ENCODE measurements at places on chromosomes 5 and 9.
A peak's percentile ranks its signal among the peaks of the same experiment; 100 is the strongest.

DNA sequence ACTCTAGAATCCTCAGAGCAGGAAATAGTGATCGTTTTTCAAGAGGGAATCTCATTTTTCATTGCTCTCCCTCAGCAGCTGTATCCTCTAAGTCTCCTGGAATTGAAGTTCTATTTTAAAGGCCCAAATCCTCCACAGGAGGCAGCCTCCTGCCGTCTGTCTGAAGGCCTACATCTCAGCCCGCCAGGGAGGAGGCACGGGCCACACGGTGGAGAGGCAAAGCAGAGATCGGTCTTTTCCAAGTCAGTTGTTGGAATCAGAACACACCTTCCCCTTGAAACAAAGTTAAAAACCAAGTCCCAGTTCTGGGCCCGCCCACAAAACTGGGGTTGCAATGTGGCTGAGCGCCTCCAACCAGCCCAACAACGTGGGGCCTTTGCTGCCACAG, 68.7 kb downstream of the RAPGEF1 start:
- no peak for DNase-seq

- no peak for DNase-seq
These were observed 3.2 kb downstream of the CD180 start for GRCh38 chr5:67193439-67193807.

DNA sequence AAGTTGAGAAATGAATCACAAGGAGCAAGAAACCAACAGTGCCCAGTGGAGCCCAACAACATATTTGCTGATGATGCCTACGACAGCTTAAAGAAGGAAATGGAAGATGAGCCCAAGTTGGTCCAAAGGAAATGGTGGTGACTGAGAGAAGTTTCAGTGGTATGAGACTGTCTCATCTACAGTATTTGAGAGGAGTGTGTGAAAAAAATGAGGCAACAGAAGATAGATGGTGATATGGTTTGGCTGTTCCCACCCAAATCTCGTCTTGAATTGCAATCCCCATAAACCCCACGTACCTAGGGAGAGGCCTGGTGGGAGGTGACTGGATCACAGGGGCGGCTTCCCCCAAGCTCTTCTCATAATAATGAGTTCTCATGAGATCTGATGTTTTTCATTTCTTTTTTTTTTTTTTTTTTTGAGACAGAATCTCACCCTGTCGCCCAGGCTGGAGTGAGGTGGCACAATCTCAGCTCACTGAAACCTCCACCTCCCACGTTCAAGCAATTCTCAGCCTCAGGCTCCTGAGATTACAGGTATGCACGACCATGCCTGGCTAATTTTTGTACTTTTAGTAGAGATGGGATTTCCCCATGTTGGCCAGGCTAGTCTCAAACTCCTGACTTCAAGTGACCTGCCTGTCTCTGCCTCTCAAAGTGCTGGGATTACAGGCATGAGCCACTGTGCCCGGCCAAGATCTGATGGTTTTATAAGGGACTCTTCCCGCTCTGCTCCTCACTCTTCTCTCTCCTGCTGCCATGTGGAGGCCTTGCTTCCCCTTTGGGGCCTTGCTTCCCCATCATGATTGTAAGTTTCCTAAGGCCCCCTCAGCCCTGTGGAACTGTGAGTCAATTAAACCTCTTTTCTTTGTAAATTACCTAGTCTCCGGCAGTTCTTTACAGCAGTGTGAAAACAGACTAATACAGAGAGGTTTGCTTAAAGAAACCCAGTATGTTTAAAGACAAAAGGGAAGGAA, 30.2 kb downstream of the EFCAB9 start:
- peak; percentile 27 for DNase-seq

GRCh38 chr9:115444959-115445358, 327.0 kb upstream of the TNC start:
- no peak for DNase-seq

DNA sequence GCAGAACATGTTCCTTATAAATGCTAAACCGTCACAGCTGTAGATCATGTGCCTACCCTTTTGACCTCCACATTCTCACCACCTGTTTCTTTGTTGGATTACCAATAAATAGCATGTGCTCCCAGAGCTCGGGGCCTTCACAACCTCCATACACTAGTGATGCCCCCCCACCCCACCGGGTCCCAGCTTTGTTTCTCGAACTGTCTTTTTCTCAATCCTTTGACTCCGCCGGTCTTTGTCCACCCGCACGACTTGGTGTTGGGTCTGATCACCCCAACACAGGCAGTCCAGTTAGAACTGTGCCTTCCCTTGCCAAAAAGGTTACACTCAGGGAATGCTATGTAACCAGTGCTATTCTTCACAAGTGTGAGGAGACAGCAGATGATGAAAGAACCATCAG, 485.9 kb upstream of the C9orf72 start:
- DNase-seq, result no peak

- peak; percentile 36 for DNase-seq
These were observed 1.1 kb downstream of the CTNNAL1 start for GRCh38 chr9:109012009-109012875.

DNA sequence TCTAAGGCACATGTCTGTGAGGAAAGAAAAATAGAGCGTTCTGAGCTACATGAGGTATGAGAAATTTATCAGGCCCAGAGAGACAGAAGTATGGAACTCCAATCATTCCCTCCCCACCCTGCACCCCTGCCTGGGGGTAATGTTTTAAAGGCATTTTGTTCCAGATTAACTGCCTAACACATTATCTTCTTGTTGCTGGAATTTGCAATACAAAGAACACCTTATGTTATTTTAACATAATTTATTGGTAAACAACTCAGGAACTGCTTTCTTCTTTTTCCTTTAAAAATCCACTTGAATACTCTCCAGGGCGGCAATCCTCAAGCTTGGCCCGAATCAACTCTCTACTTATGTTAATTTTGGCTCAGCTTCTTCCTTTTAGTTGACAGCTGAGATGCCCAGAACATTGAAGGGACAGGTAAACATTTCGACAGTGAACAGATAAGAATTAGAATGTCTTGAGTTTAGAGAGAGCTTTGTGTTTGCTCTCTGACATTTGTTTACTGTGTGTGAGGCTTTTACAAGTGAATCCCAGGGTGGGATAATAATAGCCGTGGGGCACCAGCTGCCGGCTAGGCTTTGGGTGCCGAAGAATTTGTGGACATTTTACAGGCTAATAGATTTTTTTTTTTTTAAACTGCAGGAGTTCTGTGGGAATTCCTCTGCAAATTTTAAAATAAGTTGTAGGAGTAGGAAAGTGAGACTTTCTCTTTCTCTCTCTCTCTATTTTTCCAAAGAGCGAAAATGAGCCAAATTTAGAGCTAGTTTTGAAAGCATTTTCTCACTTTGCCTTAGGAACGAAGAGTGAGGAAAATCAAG, 96.4 kb upstream of the TAF11L2 start:
- no peak for DNase-seq

- DNase-seq, result no peak
These were observed 167.5 kb downstream of the INSYN2B start for GRCh38 chr5:169812786-169813185.

GRCh38 chr9:87798261-87798833, 72.4 kb downstream of the CTSL start:
- DNase-seq, result no peak

- DNase-seq, result no peak
These were observed 5.5 kb upstream of the NINJ1 start for GRCh38 chr9:93139365-93140182.

- no peak for DNase-seq
These were observed 75.4 kb downstream of the UHRF2 start for GRCh38 chr9:6488395-6488794.

DNA sequence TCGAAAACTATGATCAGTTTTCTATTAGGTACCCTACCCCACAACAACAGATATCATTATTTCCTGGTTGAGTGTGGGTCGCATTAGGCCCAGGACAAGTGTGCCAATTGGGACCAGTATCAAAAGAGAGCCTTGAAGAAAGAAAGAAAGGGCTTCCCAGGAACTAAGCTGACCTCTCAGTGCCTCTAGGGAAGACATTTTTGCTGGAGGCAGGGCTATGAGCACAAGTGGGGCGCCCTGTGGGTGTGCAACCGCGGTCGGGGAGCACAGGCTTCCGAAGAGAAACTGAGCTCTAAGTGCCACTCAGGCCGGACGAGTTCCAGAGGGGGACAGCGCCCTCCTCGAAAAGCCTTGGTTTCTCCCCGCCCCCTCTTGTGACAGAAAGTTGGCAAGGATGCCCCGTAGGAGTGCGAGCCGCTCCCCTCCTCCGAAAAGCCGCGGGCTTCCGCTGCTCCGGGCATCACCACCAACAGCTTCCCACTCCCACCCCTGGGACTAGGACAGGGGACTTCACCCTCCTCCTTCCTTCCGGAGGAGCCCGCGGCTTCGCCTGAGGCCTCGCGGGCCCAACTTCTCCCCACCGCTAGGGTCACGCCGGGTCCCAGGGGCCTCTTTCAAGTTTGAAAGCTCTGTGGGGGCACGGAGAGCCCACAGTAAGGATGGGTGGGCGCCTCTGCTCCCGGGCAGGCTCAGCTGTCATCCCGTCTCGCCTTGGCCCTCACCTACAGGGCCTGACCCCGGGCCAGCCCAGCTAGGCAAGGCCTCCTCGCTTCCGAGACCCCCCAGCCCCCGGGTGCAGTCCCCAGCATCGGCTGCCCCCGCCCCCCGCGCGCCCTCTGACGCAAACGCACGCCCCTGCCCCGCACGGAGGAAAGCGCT, 2.0 kb downstream of the NR2F1-AS1 start:
- DNase-seq, result no peak

DNA sequence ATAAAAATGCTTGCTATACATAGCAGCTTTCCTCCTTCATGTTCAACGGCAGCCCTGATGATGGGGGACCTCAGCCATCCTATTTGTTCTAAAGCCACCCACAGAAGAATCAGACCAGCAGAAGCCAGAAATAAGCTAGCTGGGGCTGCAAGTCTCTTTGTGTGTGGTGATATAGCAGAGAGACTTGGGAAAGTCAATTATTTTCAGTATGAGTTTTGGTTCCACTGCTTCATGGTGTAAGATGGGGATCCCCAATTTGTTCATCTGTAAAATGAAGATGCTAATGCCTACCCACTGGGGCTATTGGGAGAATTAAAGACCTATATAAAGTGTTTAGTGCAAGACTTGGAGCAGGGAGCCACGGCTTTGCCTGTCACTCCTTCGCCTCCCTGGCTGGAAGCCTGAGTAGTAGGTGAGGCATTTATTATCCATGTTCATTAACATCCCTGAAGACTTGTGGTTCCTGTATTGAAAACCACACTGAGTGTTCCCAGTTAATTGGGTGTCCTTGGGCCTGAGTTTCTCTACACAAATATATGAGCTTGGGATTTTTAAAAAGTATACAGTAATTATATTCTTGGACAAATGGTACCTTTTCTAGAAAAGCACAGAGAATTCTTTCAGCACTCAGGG, 210.1 kb upstream of the SLC24A2 start:
- DNase-seq, result no peak

- DNase-seq, result no peak
These were observed 64.5 kb upstream of the ADAMTS2 start for GRCh38 chr5:179409806-179410205.

- no peak for DNase-seq
These were observed 56.9 kb downstream of the HOMER1 start for GRCh38 chr5:79456890-79457583.

GRCh38 chr5:44332285-44332971, 56.8 kb downstream of the FGF10 start:
- no peak for DNase-seq

GRCh38 chr5:95194856-95195255, 90.0 kb downstream of the MCTP1 start:
- no peak for DNase-seq

DNA sequence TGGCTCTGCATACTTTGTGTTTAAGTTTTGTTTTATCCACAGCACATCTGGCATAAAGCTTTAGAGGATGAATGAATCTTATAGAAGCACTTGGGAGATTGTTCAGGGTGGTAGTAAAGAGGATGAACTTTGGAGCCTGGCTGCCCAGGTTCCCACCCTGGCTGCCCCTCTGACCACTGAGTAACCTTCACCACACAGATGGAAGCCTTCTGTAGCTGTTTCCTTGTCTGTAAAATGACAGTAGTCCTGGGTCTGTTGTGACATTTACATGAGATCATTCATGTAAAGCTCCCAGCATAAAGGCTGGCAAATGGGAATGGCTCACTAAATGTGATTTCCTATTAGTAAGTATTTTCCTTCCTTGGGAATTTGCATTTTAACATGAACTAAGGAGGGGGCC, 85.7 kb upstream of the FAM169A start:
- DNase-seq, result no peak

GRCh38 chr9:76109953-76110352, 219.5 kb downstream of the PCSK5 start:
- no peak for DNase-seq

GRCh38 chr5:54894957-54895815, 90.2 kb downstream of the ESM1 start:
- DNase-seq, result no peak

GRCh38 chr9:137379761-137380161, 43.2 kb downstream of the EXD3 start:
- DNase-seq, result no peak

GRCh38 chr9:72477930-72478518, 43.4 kb upstream of the TMC1 start:
- no peak for DNase-seq

DNA sequence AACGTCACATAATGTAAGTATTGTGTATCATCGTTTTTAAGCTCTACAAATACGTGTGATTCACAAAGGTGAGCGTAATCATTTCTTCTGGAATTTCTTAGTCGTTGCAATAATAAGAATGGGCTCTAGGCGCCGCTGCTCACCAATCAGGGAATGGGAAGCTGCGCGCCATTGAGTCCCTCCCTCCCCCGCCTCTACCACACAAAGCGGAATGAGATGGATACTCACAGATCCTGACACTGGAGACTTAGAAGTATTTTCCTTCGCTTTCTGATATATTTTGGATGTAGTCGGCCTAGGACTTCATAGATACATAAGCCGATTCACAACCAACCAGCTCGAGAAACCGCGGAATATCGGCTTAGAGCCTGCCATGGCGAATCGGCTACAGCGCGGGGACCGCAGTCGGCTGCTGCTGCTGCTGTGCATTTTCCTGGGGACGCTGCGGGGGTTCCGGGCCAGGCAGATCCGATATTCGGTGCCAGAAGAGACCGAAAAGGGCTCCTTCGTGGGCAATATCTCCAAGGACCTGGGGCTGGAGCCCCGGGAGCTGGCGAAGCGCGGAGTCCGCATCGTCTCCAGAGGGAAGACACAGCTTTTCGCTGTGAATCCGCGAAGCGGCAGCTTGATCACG, at the start of gene PCDHGA11:
Gene PCDHGA11, plus strand, starts transcription at position 197 of the 634 bp plus-strand sequence. Its CDS starts 177 bp downstream, at position 374.
- DNase-seq, result no peak
